ENCODE measurements at places on chromosomes 4 and X.

- no peak for DNase-seq
Measured at GRCh38 chr4:83556006-83556707, 20.2 kb downstream of the GPAT3 start.

GRCh38 chr4:48041535-48042137, 25.1 kb downstream of the NIPAL1 start:
- DNase-seq: no peak

DNA sequence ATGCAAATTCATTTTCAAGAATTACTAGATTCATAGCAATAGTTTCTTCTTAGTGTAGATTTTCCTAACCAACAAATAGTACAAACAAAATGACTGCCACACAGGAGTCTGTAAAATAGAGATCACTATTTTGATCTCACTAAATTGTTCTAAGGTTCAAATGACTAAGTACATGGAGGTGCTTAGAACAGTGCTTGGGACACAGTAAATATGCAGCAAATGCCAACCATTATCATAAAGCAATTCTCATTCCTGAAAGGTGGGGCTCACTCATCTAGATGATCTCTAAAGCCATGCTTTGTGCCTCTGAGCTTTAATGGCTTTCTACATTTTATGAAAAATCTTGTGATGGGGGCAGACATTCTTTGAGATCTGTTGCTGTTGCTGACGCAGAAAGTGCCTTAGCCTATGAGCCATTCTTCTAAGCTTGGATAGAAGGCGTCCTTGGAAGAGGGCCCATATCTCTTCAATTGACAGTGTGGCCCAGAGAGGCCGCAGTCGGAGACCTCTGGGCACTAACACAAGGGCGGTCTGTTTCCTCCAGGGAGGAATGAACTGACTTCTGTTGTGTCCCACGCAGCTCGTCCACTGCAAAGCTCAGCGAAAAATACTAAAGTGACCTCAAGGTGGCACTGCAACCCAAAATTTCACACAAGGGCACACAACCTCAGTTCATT, 23.5 kb downstream of the TLR10 start:
- peak; percentile 13 for DNase-seq

- no peak for DNase-seq
Measured at GRCh38 chrX:118189628-118190027, 73.0 kb upstream of the KLHL13 start.

DNA sequence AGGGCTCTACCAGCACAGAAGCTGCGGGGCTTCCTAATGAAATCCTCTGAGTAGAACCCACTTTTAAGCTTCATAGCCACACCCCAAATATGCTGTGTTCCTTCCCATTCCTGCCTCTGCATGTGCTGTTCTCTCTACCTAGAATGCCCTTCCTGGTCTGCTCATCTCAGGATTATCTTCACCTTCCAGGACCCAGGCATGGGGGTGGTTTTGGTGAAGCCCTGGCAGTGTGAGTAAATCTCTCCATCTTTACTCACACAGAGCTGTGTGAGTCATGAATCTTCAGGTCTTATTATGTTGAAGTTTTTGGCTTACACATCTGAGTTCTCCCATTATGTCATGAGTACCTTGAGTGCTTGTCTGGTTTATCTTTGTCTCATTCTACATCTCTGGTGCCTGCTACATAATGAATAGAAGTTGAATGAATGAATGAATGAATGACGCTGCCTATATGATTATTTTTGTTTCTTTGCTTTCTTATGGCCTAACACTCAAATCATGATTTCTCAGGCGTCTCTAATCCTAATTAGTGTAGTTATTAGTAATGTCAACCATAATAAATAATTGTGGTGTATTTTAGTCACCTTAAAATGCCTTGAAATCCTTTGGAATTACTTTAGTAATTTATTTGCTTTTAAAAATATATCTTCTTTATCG, 41.9 kb downstream of the HADH start:
- DNase-seq: no peak

GRCh38 chrX:20471483-20471882, 204.8 kb upstream of the RPS6KA3 start:
- DNase-seq: no peak

- DNase-seq: no peak
Measured at GRCh38 chr4:8377103-8378075, 63.1 kb downstream of the ACOX3 start.

Data from fibroblast of skin of left biceps (primary cell).